H1 (cell line): ENCODE measurements at places on chromosomes 1 and 21.

- DNase-seq, result no peak
These were observed 75.1 kb downstream of the DHRS3 start for GRCh38 chr1:12542616-12543592.

GRCh38 chr1:64092851-64093371 lies 110.5 kb upstream of the UBE2U start:
- DNase-seq, result no peak

DNA sequence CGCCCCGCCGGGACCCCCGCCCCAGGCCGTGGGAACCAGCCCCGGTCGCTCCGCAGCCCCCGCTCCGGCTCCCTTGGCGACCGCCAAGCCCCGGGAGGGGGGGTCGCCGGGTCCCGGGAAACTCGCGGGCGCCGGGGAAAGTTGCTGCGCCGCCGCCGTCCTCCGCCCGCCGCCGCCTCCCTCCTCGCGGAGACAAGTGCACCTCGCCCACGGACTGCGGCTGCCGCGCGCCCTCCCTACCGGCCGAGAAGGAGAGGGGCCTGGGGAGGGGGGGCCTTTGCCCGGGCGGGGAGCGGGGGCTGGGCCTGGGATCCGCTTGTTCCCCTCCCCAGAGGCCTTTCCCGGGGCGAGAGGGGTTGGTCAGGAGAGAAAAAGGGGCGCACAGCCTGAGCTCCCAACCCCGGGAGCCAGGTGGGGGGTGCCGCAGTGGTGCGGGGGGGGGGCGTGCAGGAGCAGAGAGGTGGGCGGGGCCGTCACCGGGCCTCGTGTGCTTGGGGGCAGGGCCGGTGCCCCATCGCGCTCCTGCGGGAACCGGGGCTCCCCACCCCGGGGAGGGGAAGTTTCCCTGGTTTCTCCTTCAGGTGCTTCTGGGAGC lies 592 bp downstream of the AGRN start:
- DNase-seq, result no peak

GRCh38 chr21:31895077-31895835 lies 22.4 kb downstream of the HUNK start:
- DNase-seq, result no peak

- DNase-seq, result no peak
These were observed 1.2 kb upstream of the TSPAN2 start for GRCh38 chr1:115090540-115090939.

GRCh38 chr1:168441745-168442144 lies 102.1 kb downstream of the XCL2 start:
- DNase-seq, result no peak

- DNase-seq, result no peak
These were observed 87.7 kb upstream of the MAGI3 start for GRCh38 chr1:113302636-113303035.

DNA sequence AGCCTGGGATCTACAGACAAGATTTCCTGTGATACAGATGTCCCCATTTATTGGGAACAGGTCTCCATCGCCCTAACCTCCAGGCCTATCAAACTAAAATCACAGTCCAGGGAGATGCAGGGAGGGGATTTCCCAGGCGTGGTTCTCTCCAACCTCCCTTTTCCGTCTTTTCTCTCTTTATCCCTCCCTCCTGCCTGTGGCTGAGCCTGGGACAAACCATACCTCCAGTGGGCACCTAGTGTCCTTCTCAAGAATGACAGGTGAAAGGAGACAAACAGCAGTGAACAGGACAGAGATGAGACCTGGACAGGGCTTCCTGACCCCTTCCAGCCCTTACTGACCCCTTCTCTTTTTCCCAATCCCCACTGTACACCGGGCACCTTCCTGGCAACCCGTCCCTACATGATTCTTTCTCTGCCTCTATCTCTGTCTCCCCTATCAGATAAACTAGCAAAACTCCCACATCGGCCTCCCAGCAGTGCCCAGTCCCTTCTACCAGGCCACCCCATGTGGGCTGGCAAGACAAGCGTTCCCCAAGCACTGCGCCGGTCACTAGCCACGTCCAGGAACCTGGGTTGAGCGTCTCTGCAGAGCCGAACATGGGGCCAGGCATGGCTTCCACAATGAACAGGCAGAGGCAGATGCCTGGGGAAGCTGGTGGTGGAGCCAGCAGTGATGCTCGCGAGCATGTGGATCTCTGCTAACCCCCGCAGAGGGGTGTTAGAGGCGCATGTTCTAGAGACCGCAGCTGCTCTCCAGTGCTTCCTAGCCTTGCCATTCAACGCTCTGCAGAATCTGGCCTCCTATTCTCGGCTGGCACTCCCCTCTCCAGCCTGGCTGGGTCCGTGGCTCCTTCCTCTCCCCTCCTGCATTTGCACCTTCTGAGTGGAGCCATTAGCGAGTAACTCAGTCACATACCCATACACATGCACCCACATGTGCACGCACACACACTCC lies 54.7 kb downstream of the ELK4 start:
- DNase-seq, result no peak

DNA sequence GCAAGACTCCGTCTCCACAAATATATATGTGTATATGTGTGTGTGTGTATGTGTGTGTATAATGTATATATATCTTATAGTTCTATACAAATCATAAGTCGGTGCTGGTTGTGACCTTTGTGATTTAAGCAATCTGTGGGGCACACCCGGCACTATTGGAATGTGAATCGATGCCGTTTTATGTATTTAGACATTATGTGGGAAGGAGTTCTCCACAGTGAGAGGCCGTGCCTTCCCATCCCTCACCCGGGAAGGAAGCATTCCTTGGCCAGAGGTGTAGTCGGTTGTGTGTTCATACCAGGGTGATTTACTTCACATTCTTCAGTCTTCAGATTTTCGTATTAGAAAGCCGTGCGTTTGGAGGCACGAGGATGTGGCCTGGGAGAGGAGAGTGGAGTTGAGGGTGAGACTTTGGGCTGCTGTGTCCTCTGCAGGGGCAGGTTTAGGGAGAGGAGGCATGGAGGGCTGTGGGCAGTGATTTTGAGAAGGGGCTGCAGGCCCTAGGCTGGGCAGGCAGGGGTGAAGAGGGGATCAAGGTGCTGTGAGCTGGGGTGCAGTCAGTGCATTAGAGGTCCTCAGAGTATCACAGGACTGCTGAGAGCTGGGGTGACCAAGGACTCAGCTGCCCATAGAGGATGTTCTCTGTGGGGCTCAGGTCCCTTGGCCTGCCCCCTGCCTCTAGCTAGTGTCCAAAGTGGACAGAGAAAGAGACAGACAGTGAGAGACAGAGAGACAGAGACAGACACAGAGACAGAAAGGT lies 57.7 kb downstream of the TRIM11 start:
- DNase-seq, result no peak

- DNase-seq, result no peak
These were observed 188.1 kb upstream of the RGS18 start for GRCh38 chr1:191970116-191970515.

GRCh38 chr1:41738475-41738874 lies 180.2 kb downstream of the HIVEP3 start:
- no peak for DNase-seq

- no peak for DNase-seq
These were observed 213.8 kb downstream of the SIPA1L2 start for GRCh38 chr1:232416026-232416568.

DNA sequence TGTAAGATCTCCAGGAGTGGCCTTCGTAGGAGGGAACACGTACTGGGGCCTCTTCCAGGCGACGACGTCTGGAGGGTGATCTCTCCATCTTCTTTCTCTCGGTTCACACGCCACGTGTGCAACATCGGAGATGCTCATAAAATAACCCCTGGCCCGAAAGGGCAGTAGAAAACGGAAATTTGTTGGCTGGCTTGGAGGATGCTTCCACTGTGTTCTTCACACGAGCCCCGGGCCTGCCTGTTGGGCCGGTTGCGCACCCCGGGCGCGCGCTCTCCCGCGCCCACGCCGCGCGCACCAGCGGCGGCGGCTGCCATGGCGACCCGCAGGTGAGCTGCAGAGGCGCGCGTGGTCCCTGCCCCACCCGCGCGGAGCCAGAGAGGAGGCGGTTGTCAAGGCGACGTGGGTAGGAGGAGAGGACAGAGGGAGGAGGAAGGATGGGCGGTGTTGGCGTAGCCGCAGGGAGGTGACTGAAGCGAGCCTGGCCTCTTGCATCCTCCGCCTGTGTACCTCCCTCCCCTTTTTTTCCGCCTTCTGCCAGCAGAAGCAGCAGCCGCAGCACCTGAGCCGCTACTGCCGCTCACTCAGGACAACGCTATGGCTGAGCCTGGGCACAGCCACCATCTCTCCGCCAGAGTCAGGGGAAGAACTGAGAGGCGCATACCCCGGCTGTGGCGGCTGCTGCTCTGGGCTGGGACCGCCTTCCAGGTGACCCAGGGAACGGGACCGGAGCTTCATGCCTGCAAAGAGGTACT lies at the start of gene ELAPOR1:
ELAPOR1 (plus strand) TSS at position 526 of the 752 bp plus-strand sequence; CDS start at position 595, 69 bp downstream.
- DNase-seq, result peak; percentile 73

- peak; percentile 60 for DNase-seq
These were observed 690 bp downstream of the C1orf216 start for GRCh38 chr1:35717911-35718476.

GRCh38 chr1:112855152-112855828 lies 100.7 kb downstream of the SLC16A1 start:
- no peak for DNase-seq

DNA sequence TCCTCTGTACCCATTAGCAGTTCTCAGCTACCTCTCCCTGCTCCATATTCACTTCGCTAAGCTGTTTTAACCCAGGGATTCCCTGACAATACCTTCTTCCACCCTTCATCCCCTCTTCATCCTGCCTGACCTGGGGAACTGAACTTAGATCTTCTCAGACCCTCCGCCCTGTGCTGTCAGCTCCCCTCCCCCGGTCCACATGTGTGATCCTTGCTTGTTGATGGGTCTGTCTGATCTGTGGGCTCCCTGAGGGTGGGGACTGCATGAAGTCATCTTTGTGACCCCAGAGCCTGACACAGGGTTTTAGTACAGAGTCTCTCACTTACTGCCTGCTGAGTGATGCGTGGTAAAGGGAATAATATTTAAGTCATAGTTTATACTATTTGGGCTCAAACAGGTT lies 11.8 kb downstream of the CHAF1B start:
- DNase-seq, result no peak

- no peak for DNase-seq
These were observed 206.4 kb downstream of the PTPRC start for GRCh38 chr1:198845271-198845670.

- peak; percentile 59 for DNase-seq
These were observed 4.4 kb downstream of the FOXD3 start for GRCh38 chr1:63326473-63327380.

DNA sequence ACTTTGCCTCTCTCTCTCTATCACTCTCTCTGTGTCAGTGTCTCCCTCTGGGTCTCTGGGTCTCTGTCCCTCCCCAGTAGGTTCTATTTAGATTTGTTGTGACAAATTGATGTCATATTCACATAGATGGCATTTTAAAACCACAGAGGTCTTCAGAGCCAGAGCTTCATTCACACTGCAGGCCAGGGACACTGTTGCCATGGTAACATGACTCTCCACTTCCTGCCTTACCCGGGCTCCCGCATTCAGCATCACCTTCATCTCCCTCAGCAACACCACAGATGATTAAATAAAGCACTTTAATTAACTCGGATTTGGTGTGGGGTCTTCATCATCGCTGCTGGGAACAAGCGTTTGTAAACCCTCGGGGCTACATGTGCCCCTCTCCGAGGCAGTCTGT lies 132.6 kb downstream of the ETS2 start:
- DNase-seq, result no peak

DNA sequence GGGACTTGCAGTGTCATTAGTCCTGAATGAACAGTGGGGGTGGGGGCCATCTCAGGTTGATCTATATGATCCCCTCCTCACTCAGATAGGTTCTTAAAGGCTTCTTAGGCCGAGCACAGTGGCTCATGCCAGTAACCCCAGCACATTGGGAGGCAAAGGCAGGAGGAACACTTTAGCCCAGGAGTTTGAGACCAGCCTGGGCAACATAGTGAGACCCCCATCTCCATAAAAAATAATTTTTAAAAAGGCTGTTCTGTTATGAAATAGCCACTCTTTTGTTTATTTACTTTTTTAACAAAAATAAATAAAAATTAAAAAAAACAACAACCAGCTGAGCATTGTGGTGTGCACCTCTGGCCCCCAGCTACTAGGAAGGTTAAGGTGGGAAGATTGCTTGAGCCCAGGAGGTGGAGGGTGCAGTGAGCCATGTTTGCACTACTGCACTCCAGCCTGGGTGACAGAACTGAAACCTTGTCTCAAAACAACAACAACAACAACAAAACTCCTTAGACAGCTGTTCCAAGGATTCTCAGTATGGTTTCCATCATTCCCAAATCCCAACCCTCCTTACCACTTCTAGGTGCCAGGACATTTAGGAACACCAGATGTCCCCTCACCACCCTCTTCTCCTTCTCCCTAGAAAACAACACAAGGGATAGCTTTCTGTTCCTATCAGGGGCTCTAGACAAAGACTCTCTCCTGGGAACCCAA lies 2.0 kb upstream of the TRAPPC3 start:
- DNase-seq, result no peak

DNA sequence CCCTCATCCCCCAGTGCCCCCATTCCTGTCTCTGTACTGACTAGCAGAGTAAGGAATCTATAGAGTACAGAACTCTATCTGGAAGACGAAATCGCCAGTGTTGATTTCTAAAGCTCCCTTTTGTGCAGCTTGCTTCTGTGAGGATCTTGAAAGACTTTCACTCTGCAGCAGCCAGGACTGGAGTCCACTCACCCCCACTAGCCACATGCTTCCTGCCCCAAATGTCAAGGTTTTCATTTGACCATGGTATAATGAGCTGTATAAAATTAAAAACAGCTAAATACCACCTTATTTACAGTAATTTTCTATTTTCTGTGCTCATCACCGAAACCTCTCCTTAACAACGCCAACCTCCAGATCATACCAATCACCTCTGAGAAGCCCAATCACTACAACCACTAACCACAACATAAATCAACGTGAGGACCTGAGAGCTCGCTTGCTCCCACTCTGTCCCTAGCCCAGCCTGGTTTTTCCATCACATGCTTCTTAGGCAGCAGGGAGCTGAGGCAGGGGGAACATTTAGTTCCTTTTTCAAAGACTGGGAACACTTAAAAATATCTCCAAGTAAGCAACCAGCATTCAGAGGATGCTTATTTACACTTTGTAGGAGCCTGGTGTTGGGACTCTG lies 56.1 kb upstream of the IRF2BP2 start:
- no peak for DNase-seq

DNA sequence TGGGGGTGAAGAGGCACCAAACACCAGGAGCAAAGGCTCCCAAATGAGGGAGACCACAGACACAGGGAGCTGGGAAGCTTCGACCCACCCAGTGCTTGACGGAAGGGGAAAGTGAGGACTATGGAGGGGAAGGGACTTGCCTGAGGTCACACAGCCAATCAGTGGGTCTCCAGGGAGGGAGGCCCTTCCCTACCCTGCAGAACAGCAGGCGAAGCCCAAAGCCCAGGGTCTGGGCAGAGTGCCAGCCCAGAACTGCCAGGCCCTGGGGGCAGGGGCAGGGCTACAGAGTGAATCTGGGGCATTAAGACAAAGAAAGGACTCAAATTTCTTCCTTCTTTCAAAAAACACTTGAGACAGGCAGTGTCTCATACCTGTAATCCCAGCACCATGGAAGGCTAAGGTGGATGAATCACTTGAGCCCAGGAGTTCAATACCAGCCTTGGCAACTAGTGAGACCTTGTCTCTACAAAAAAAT lies 45.5 kb upstream of the ECE1 start:
- DNase-seq, result no peak
